ENCODE measurements at places on chromosomes 12 and 14.
A peak's percentile ranks its signal among the peaks of the same experiment; 100 is the strongest.

- no peak for DNase-seq
These were observed 83.5 kb upstream of the NCOR2 start for GRCh38 chr12:124650912-124651311.

- no peak for DNase-seq
These were observed 281.6 kb upstream of the NPAS3 start for GRCh38 chr14:32657081-32657480.

DNA sequence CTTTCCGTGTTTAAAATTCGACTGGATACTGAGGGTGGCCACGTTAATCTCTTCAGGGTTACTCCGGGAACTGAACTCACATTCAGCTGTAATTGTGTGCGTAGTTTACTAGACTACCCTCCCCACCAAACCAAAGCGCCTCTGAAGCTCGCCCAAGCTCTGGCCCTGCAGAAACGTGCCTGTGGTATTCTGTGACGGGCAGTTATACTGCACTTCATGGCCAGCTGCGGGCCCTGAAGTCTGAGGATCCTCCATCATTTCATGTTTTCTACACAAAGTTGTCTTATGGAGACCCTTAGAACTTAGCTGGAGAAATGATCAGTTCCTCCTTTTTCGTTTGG is 688 bp downstream of the ZNF26 start:
- DNase-seq = no peak

DNA sequence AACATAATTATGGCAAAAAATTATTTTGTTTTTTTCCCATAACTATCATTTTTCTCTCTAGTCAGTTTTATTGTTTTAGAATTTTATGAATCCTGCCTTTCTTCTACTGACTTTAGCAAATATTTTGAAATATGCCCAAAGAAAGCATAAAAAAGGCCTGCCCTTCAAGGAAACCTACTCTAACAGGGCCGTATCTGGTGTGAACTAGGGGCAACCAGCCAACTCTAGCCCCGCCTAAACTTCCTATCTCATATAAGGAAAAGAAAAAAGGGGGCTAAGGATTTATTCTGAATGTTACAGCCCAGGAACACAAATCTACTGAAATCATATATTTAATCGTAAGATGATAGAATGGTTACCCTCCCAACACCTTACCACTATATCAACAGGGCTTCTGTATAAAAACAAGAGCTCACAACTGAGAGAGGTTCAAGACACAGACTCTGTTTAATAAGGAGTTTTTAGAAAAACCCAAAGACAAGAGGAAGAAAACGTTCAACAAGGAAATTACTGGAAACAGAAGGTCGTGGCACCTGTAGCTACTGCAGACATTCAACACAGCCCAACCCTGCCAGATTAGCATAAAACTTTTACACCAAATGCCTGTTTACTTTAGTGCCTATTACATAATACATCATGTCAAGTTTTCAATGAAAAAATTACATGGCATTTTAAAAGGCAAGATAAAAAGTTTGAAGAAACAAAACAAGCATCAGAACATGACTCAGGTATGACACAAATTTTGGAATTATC is 12.9 kb upstream of the EPYC start:
- DNase-seq = no peak

GRCh38 chr12:29283969-29284700 is 96.8 kb downstream of the ERGIC2 start:
- DNase-seq = no peak

- DNase-seq = peak; percentile 41
These were observed 9.0 kb downstream of the ARHGDIB start for GRCh38 chr12:14952299-14952921.

DNA sequence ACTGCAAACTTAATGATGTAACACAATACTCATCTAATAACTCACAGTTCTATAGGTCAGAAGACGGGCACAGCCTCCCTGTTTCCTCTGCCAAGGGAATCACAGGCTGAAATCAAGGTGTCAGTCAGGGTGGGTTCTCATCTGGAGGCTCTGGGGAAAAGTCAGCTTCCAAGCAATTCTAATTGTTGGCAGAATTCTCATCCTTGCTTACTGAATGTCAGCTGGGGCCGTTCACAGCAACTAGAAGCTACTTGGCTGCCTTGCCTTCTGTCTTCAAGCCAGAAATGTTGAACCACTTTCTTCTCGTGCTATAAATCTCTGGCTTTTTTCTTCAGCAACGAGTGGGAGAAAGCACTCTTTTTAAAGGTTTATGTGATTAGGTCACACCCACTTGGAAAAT is 80.1 kb upstream of the PDZRN4 start:
- DNase-seq = no peak

GRCh38 chr12:5194306-5194705 is 150.6 kb downstream of the KCNA5 start:
- DNase-seq = no peak
